Fibroblast of the conjunctiva (primary cell): ENCODE measurements at places on chromosomes 13 and 19.

GRCh38 chr19:43798546-43799409, 3.5 kb downstream of the LYPD5 start:
- no peak for DNase-seq

- no peak for DNase-seq
Measured at GRCh38 chr13:75492389-75492788, 10.4 kb upstream of the TBC1D4 start.

DNA sequence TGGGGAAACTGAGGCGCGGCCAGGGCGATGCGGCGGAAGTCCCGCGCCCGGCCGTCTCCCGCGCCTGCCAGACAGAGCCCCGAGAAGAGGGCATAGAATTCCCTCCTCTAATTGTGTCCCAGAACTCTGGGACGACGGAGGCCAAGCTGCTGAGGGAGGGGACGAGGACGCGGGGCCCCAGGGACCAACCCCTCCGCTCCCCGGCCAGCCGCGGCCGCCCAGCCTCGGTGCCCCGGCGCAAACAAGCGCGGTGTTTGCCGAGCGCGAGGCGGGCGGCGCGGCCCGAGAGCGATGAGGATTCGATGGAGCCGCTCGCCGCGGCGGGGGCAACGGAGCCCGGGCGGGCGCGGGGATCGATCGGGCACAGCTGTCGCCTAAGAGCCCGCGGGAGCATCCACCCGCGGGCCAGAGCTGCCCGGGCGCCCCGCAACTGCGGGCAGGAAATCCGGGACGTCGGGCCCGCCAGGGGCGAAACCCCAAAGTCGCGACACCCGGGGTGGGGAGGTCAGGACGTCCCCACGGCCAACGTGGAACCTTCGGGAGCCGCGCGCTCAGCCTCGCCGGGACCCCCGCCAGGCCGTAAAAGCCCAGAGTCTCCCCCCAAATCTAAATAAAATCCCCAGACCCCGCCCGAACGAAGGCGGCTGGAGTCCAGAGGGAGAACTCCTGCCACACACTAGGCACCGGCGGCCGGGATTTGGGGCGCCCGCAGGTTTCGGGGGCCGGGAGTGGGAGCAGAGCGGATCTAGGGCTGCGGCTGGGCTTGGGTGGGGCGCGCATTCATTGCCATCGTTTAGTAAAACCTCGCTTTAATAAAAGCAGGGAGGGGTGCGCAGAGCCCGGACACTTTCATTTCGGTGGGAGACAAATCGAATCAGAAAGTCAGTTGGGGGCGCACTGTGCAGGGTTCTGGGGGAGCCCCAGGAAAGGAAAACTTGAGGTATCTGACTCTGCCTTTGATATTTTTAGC, 3.6 kb upstream of the ONECUT3 start:
- no peak for DNase-seq

- no peak for DNase-seq
Measured at GRCh38 chr13:73171926-73172325, 113.1 kb downstream of the KLF5 start.

- no peak for DNase-seq
Measured at GRCh38 chr13:45809801-45810394, 41.7 kb downstream of the SIAH3 start.

GRCh38 chr13:107365466-107366215, 797.7 kb upstream of the ARGLU1 start:
- DNase-seq = no peak

DNA sequence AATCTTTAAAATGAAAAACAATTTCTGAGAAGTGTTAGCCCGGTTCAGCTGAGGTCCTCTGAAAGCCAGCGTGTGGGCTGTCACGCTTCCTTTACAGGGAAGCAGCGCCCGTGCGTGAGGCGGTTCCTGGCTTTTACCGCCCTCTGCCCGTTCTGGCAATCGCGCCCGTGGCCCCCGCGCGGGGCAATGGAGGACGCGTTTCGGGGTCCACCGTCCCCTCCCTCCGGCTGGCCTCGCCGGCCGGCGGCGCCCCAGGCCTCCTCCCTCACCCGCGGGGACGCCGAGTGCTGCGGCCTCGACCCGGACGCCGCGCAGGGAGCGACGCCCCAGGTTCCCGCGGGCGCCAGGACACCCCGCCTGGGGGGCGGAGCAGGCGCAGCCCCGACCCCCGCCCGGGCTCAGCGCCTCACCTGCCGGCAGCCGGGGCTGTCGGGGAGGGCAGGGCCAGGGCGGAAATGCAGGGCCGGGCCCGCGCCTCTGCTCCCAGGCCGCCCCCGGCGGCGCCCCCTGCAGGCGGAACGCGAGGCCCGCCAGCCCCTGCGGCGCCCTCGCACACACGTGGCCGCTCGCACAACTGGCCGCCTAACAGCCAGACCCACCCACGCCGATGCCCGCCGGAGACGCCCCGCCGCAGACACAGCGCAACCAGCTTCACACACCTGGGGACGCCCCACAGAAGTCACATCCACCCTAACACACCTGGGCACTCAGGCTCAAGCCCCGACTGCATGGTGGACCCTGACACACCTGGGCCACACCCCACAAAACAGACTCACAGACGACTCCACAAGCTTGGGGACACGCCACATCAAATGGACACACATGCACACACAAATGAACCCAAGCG, at the start of gene GGACT:
Gene GGACT, minus strand, starts transcription at position 459 of the 847 bp plus-strand sequence. CDS start 56,198 bp downstream, outside the sequence.
- peak; percentile 38 for DNase-seq

- no peak for DNase-seq
Measured at GRCh38 chr13:28735481-28736029, 16.8 kb upstream of the SLC46A3 start.

DNA sequence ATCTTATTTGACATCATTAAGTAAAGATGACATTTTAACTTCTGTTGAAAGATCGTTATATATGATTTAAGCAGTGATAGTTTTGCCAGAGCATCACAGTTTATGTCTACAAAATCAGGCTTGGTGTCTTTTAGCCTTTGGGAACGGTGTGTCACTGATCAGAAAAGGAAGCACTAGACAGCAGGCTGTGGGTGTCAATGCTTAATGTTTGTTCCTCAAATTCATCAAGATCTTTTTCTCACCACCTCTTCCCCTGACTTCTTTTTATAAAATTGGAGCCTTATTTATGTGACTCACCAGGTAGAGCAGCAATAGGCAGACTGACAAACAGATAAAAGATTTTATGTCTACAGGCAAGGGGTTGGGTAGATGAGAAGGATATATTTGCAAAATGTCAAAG, 1558.5 kb downstream of the EFNB2 start:
- no peak for DNase-seq

DNA sequence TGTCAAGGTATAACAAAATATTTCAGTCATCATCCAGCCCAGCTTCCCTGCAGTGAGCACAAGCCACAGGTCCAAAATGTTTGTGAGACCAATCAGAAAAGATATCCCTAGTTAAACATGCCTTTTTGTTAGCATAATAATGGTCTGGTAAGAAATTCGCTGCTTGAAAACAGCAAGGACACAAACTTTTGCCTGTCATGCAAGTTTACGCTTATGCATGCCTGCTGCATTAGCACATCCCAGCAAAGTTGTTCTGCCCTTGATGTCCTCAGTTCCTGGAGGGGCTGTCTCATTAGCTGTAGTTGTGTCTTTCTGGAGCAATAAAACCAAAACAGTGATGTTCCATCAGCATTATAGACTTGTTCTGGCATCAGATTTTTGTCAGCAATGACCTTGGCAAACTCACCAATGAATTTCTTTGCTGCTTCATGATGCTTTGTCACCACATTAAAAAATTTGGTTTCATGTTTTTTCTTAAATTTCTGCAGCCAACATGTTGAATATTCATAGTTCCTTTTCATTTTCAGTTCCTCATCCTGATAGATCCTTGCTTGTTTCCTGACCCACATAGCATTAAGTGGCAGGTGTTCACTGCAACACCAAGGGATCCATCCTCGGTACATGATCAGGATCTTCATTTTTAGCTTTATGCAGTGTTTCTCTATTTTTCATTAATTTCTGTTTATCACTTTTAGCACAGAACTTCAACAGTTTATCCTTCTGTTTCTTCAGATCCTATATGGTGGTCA, 72.0 kb upstream of the GPR183 start:
- no peak for DNase-seq

GRCh38 chr13:24160458-24161009, at the start of gene SPATA13:
Gene SPATA13, plus strand, starts transcription at chr13:24160720. Its CDS starts 62,210 bp downstream, at chr13:24222930.
- DNase-seq = peak; percentile 81

DNA sequence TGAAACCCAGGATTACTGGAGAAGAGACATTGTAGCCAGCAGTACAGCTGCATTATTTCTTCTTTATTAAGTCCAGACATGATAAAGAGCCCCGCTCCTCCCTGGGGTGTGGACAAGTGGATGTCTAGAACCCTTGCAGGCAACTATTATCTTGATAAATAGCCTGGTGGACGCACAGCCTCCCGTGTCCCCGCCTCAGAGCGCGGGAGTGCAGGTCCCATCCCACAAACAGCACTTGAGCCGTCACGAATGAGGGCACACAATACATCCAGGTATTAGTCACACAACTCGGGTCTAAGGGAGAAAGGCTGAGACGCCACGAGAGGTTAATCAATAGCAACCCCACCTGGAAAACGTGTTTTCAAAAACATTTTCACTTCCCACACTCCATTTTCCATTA, 213.2 kb upstream of the SOX1 start:
- DNase-seq = no peak

DNA sequence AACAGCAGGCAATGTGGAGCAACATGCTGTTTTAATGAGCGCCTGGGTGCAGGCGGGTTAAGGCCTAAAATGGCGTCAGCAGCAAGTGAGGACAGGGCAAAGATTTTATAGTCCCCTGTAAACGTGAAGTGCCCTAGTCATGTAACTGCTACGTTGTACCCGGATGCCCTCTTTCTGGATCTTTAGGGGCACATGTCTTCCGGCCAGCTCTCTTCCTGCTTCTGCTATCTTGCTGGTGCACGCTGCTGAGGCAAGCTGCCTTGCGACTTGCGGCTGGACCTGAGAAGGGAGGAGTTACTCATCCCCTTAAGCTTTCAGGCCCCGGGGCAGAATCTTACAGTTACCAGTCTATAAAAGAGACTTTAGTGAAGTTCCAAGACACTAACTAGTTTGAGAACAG, 303.6 kb upstream of the DACH1 start:
- DNase-seq = no peak

GRCh38 chr13:69545551-69545950, 562.1 kb upstream of the ATXN8OS start:
- no peak for DNase-seq

DNA sequence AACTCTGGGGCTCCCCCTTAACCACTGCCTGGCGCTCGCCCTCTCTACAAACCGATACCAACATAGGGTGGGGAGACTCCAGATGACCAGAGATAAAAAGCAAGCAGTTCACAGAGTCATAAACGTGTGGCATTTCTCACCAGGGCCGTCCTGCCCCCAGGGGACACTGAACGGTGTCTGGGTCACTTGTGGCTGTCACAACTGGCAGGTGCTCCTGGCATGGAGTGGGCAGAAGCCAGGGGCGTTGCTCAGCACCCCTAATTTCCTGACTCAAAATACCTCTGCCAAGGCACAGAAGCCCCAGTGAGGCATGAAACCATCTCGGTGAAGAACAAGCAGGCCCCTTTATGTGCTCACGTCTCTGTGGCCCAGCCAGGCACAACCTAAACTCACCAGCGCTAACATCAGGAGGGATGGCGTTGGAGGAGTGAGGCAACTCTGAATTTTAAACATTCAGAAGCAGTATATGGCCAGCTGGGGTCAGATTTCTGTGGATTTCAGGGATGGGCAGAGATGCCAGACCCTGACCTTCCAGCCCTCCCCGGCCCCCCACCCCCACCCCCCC, 1.8 kb downstream of the PIP5K1C start:
- DNase-seq = no peak

DNA sequence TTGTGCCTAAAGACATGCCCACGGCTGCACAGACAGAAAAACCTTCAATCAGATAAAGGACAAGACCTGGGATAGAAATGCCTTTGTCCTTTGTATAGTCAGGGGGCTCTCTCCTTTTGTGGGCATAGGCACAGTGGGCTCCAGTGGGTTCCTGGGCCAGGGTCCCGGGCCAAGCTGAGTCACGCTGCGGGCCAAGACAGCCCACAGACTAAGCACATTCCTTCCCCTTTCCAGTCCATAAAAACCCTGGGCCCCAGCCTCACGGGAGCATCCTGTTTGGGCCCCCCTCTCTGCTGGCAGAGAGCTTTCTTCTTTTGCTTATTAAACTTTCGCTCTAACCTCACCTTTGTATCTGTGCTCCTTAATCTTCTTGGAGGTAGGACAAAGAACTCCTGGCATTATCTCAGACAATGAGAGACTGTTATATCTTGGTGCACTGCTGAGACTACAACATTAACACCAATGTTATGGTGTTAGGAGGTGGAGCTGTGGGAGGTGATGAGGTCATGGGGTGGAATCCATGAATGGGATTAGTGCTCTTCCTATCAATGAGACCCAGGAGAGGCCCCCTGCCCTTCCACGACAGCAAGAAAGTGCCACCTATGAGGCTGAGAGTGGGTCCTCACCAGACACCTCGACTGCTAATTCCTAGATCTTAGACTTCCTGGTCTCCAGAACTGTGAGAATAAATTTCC, 20.8 kb upstream of the FBXL3 start:
- DNase-seq = no peak

DNA sequence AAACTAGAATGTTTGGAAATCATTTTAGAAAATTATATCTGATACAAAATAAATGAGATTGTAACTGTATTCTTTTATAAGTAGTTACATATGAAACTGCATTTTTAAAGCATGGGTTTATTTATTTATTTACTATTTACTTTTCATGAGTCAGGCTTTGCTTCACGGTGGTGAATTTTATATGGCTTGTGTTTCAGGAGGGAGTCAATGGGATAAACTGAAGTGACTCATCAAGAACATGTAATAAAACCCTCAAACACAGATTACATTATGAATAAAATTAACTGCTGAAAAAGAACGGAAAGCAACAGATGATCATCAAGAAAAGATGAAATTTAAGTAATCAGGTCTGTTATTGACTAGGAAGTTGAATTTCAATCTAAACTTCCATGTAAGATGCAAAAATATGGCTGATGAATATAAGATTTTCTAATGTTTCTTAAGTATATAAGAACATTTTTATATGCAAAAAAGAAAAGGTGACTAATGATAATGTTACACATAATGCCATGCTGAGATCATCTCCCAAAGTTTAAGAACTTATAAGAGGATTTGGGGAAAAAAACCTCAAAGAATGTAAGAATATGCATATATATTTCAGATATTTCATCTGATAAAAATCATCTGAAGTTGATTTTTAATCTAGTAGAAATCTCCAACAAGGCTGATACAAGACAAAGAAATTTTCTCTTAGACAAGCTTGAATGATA, 383.6 kb downstream of the SLITRK1 start:
- DNase-seq = peak; percentile 16

- no peak for DNase-seq
Measured at GRCh38 chr13:32300920-32301319, 14.2 kb downstream of the ZAR1L start.

GRCh38 chr13:37344056-37344455, 238.6 kb upstream of the CSNK1A1L start:
- no peak for DNase-seq
